ENCODE measurements at places on chromosomes 5 and 9.

DNA sequence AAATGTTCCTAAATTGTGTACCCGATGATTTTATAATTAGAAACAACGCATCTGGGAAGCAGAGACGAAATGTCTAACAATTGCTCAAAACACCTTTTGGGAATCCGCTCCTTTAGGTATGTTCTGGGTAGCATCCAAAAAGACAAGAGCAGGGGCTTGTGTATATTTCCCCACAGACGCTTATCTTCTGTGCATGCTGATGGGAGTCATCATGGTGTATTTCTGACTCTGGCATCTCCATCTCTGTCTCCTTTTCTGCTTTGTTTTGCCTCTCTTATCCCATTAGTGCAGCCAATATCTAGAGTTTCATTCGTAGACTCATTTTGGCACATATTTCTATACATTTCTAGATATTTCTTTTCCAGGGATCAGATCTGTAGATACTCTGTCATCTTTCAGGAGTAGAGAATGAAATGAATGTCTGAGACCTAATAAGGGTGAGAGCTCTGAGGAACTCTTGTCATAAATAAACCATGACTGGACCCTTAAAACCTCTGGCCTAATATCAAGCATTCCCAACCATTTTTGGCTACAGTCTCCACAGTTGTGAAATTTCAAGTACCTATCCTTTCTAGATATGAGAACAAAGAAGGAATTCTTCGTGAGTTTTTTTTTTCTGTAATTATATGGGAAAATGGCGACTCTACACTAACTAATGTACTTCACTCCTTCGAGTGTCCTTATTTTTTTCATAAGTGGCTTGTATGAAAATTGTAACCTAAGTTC lies 508.2 kb downstream of the ACTL7B start:
- no peak for DNase-seq

GRCh38 chr5:34475249-34475966 lies 180.7 kb upstream of the RAI14 start:
- no peak for DNase-seq

- DNase-seq = peak; percentile 77
Observed at GRCh38 chr5:65506961-65507360, 25.2 kb upstream of the ADAMTS6 start.

GRCh38 chr5:25190521-25191000 lies 545.8 kb upstream of the CDH10 start:
- no peak for DNase-seq

GRCh38 chr5:51618234-51618633 lies 235.0 kb downstream of the ISL1 start:
- DNase-seq = no peak

GRCh38 chr9:20940447-20941173 lies 90.8 kb downstream of the HACD4 start:
- no peak for DNase-seq

DNA sequence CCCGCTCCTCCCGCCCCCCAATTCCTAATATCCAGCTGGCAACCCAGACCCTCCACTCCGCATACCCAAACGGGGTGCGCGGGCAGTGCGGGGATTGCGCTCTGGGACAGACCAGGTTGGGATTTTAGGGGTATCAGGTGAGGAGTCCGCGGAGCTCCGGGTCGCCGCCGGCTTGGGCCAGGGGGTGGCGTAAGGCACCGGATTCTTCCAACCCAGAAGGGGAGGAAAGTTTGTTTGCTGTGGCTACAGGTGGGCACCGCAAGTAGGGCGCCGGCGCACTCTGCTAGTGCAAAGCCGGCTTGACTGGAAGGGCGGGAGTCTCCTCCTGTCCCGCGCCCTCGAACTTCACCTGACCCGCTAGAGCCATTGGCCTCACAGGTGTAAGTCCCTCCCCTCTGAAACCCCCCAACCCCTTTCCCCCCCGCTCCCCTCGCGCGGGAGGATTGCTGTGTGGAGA lies 709 bp downstream of the IQGAP2 start:
- peak; percentile 23 for DNase-seq

GRCh38 chr5:133015466-133015865 lies 10.9 kb downstream of the ZCCHC10 start:
- no peak for DNase-seq

- peak; percentile 90 for DNase-seq
Observed at GRCh38 chr5:14105718-14106410, 37.3 kb upstream of the TRIO start.

- DNase-seq = no peak
Observed at GRCh38 chr5:8749556-8749955, 796.3 kb downstream of the SEMA5A start.

GRCh38 chr5:155943516-155944407 lies 383.2 kb upstream of the SGCD start:
- peak; percentile 13 for DNase-seq
